Daoy (cell line): ENCODE measurements at places on chromosomes 1 and 21.

GRCh38 chr21:42120101-42120902 lies 49.2 kb downstream of the UMODL1 start:
- DNase-seq = no peak

DNA sequence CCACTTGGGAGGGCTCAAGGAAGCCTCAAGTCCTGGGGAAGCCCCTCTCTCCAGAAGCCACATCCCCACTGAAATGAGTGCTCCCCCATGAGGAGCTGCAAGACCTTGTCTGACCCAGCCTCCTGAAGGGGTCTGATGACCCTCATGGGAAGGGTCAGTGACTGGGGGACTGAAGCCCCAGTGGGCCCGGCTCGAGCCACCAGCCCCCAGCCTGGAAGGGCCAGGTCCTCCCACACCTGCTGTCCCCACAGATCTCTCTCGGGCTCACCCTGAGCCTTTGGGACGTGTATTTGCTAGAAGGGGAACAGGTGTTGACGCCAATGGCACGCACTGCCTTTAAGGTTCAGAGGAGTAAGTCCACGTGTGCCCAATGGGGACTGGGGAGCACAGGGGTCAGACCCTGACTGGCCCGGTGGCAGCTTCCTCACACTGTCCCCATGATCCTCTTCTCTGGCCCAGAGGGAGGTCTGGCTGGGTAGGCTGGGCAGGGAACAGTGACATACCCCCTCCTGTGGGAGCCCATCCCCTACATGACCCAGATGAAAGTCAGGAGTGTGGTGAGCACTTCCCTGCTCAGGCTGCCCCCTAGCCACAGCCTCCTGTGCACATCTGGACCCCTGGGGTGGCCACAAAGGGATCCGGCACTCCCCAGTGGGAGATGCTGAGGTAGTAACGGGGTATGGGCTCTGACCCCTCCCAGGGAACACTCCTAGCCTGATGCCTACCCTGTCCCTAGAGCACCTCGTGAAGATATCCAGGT lies 12.4 kb upstream of the SRARP start:
- no peak for DNase-seq

DNA sequence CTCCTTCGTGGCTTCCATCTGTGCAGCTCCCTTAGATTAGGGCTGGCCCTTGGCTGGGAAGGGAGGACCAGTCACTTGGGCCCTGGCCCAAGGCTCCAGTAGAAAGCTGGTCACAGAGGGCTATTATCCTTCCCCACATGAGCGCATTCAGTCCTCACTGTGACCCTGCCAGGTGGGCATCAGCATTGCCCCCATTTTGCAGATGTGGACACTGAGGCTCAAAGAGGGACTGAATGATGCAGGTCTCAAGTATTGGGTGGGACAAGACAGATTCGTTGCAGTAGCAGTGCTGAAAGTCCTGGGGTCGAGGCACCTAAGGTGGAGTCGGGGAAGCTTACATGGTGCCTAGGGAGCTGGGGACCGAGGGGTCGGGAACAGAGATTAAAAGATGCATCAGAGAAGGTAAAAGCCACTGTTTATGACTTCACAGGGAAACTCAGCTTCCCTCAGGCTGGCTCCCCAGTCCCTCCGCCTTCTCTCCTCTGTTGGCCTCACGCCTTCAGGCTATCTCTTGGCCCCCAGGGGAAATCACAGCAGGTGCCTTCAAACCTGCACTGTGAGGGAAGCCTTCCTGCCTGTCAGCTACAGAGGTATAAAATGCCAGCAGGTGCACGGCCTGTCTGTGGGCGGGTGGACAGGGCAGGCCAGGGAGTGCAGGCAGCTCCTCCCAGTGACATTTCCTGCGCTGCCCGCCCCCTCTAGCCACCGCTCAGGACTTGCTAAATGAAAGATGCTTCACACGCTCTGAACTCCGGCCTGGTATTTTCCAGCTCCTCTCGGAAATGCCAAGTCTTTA lies 178.4 kb downstream of the GRIK3 start:
- peak; percentile 23 for DNase-seq

GRCh38 chr1:221149111-221149510 lies 269.9 kb downstream of the HLX start:
- no peak for DNase-seq

GRCh38 chr21:17613242-17613676 lies 558 bp upstream of the BTG3 start:
- peak; percentile 20 for DNase-seq
